ENCODE measurements at places on chromosomes 7 and 10.

- DNase-seq: no peak
Observed at GRCh38 chr7:116706668-116707126, 34.7 kb downstream of the MET start.

DNA sequence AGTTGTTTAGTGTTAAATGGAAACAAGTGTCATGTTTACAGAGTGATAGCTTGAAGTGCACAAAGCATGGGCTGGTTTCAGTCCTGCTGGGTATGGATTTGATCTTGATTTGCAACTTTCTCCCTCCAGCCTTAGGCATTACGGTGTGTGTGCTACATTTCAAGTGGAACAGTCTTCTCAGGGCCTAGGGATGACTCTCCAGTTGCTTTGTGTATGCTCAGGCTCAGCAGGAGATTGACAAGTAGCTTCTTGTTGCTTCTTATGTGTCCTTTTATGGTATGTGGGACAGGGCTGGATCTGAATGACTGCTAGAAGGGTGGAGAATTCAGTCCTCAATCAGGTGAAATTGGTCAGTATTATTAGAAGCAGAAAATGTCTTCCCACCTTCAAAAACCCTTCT is 51.3 kb upstream of the PLEKHA1 start:
- DNase-seq: no peak

DNA sequence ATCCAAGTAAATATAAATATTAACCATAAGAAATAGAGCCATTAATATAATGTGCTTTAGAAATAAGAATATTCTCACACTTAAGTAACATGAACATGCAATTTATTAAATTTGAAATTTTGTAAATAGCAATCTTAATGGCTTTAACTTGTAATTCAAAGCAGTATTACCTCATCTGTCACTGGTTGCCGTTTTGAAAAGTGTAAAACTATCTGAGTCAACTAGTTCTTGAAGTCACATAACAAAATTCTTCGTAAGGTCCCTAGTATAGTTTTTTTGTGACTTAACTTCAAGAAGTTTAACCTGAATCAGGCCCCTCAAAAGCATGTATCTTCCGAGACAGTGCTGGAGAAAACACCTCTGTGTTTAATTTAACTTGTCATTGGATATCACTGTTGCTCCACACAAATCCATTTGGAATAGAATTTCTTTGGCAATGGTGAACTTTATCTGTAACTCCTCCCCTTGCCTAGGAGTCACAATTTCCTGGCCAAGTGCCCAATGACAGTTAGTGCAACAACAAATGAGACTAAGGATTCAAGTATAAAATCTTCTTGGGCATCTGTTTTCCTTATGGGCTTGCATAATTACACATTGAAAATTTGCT is 47.1 kb downstream of the NT5C2 start:
- DNase-seq: no peak

- no peak for DNase-seq
Observed at GRCh38 chr10:120429395-120429794, 27.6 kb upstream of the PLPP4 start.

DNA sequence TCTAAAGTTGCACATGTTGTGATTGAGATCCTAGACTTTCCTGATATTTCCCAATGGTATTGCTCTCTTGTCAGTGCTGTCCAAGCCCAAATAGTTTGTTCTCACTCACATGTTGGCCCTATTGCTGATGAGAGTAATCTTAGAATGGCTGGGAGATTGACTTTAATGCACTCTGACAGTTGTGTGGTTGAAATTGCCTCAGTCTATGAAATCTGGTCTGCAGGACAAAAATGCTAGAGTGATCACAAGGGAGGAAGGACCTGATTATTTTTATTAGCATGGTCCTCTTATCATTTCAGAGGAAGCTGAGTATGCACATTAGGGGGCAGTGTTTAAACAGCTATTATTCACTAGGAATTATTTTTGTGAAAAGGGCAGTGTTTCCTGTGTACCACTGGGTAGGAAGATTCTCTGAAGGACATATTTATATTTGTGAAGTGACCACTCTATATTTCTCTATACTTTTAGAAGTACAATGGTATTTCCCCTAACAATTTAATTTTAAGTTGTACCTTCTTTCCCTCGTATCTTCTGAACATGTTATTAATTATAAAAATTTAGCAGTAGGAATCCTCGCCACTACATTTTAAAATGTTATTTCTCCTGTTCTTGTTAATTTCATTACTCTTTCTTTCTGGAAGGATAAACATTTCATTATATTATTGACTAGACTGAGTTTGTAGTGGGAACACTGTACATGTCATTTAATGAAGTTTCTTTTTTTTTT is 64.4 kb downstream of the SUGCT start:
- no peak for DNase-seq

GRCh38 chr10:44201656-44202055 is 183.2 kb downstream of the CXCL12 start:
- no peak for DNase-seq

GRCh38 chr7:128931190-128931798 is 6.4 kb upstream of the IRF5 start:
- no peak for DNase-seq

DNA sequence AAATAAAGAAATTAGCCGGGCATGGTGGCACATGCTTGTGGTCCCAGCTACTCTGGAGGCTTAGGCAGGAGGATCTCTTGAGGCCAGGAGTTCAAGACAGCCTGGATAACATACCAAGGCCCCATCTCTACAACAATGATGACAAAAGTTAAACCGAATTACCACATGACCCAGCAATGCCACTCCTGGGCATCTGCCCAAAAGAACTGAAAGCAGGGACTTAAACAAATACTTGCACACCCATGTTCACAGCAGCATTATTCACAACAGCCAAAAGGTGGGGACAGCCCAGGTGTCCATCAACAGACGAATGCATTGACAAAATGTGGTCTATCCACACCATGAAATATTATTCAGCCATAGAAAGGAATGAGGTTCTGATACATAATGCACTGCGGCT is 83.9 kb downstream of the HIP1 start:
- no peak for DNase-seq

Data from stimulated activated CD4-positive, alpha-beta T cell treated with anti-CD3 and anti-CD28 coated beads, Interleukin-4, amount 100 ng/mL, for 1 hour (primary cell).